Stimulated activated CD4-positive, alpha-beta T cell treated with anti-CD3 and anti-CD28 coated beads, Interleukin-12 subunit alpha, Interleukin-12 subunit beta, amount 100 ng/mL, for 24 hours (primary cell): ENCODE measurements at places on chromosomes 6 and 20.

GRCh38 chr6:156849806-156850205 is 72.6 kb downstream of the ARID1B start:
- DNase-seq, result no peak

DNA sequence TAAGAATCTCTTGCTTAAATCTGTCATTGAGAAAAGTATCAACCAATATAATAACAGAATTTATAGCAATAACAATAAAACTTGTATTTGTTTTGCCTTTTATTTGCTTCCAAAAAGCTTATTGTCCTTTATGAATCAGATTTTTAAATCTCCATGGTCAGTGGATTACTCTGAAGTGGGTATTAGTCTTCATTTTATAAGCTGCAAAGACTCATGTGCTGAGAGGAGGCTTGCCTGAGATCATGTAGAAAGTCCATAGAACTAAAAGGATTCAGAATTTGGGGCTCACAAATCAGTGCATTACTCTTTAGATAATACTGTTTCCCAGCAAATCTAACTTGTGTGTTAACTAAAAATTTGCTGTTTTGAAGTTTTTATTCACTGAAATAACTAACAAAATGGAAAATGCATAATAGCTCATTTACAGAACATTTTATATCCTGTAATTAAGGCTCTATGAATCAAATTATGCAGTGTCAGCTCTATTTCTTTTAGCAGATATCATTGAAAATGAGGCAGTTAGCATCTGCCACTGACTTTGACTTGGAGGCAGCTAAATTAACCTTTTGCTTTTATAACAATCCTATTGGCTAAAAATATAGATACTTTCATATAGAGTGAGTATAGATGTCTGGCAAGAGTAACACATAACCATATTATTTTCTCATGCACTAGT is 781.1 kb upstream of the CITED2 start:
- no peak for DNase-seq

DNA sequence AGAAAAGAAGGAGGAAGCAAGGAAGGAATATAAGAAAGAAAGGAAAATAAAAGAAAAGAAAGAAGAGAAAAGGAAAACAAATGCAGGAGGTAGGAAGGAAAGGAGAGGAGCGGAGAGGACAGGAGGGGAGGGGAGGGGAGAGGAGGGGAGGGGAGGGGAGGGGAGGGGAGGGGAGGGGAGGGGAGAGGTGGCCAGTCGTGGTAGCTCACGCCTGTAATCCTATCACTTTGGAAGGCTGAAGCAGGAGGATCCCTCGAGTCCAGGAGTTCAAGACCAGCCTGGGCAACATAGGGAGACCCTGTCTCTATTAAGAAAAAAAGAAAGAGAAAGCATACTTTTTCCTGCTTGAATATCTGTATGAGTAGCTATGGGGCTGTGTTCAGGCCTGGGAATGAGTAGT is 46.4 kb upstream of the GCM1 start:
- no peak for DNase-seq

GRCh38 chr20:51404297-51405060 is 138.0 kb downstream of the NFATC2 start:
- DNase-seq, result peak; percentile 62

GRCh38 chr20:50930139-50930975 is 880 bp downstream of the ADNP start:
- DNase-seq, result no peak
